T-cell (primary cell): ENCODE measurements at places on chromosomes 7 and 10.

DNA sequence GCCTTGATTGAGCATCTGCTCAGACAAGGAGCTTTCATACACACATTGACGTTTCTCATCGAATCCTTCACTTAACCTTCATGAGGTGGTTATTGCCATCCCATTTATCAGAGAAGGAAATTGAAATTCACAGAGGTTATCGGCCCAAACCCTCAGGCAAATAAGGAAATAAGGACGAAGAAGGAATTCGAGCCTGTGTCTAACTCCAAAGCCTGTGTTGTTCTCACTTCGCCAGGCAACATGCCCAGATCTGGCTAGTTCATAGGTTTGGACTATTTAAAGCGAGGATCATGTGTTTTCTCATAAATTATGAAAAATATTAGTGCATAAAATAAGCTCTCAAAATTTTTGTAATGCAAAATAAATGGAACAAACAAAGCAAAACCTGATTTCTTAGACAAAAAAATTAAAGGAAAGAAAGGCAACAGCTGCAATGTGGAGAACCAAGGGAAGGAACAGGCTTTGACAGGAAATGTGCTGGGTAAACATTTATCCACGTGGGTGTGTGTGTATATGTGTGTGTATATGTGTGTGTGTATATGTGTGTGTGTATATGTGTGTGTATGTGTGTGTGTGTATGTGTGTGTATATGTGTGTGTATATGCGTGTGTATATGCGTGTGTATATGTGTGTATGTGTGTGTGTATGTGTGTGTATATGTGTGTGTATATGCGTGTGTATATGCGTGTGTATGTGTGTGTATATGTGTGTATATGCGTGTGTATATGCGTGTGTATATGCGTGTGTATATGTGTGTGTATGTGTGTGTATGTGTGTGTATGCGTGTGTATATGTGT, 4.8 kb downstream of the UCN3 start:
- DNase-seq: no peak

DNA sequence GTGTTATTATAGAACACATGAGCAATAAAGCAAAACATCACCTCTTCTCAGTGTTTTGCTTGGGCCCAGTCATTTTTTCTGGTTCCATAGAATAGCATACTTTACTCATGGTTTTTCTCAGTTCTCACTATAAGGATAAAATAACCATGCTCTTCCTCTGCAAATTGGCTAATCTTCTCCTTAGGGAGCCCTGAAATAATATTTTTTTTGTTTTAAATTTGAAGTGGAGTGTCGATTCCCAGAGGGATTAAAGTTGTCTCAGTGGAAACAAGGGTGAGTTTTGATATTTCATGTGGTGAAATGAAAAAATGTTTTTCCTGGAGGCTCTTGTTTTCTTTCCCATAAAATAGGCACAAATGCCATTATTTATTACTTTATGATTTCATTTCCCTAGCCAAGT, 127.3 kb downstream of the NOC3L start:
- DNase-seq: no peak

- DNase-seq: no peak
Observed at GRCh38 chr10:3835770-3836169, 50.8 kb upstream of the KLF6 start.

- DNase-seq: peak; percentile 92
Observed at GRCh38 chr10:102432162-102432950, at the start of gene CUEDC2. Gene CUEDC2, minus strand, starts transcription at chr10:102432574. Its CDS starts 7,386 bp downstream, at chr10:102425188.

DNA sequence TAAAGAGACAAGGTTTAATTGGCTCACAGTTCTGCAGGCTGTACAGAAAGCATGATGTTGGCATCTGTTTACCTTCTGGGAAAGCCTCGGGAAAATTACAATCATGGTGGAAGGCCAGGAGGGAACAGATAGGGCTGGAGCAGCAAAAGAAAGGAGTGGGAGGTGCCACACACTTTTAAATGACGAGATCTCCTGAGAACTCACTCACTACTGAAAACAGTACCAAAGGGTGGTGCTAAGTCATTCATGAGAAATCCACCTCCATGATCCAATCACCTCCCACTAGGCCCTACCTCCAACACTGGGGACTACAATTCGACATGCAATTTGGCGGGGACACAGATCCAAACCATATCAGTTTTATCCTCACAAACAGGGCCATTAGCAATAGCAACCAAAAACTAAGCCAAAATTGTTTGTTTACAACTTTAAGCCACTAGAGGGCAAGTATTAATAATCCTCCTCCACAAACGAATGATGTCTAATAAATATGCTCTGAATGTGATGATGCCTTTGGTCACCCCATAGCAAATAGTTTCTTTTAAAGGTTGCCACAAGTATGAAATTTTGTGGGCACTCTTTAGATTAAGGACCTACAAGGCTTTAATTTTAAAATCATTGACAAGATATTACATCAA, 129.2 kb upstream of the NRBF2 start:
- no peak for DNase-seq

GRCh38 chr10:75712242-75712880, 280.9 kb downstream of the LRMDA start:
- DNase-seq: no peak

DNA sequence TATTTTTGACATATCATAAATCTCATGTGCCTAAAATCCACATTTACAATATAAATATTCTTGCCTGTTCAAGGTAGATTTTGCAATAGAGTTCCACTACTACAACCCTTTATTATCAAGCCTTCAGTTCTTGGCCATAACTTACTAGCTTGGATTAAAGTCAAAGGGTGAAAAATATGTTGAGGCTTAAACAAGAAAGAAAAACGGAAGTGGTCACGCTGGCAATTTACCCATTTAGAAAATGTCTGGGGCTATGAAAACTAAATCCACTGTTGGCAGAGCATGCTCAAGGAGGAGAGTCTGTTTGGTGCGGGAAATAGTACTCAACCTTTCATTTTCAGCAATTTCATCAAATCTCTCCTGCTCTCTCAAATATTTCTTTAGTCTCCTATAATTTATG, 209.8 kb upstream of the RHOBTB1 start:
- DNase-seq: no peak
